ENCODE measurements at places on chromosomes 12 and 14.
A peak's percentile ranks its signal among the peaks of the same experiment; 100 is the strongest.

- DNase-seq = no peak
Observed at GRCh38 chr12:121446750-121447149, 46.8 kb downstream of the RNF34 start.

- no peak for DNase-seq
Observed at GRCh38 chr14:101122237-101123141, 219.0 kb upstream of the RTL1 start.

- DNase-seq = no peak
Observed at GRCh38 chr12:124159655-124160054, 135.2 kb upstream of the RFLNA start.

DNA sequence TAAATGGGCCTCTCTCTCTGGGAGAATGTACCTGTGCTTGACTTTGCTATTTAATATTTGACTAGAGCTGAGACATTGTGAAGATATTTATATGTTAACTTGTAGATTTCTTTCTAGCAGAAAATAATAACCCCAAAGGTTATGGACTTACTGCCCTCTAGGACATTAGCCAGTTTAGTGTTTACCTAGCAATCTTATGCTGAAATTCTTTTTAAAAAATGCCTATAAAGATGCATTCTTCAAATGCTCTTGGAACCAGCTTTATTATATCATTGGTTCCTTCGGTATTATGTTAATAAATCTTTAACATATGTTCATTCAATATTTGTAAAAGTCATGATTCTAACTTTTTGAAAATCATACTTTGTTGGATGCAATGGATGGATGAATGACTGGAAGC is 28.0 kb downstream of the GPR19 start:
- DNase-seq = no peak

DNA sequence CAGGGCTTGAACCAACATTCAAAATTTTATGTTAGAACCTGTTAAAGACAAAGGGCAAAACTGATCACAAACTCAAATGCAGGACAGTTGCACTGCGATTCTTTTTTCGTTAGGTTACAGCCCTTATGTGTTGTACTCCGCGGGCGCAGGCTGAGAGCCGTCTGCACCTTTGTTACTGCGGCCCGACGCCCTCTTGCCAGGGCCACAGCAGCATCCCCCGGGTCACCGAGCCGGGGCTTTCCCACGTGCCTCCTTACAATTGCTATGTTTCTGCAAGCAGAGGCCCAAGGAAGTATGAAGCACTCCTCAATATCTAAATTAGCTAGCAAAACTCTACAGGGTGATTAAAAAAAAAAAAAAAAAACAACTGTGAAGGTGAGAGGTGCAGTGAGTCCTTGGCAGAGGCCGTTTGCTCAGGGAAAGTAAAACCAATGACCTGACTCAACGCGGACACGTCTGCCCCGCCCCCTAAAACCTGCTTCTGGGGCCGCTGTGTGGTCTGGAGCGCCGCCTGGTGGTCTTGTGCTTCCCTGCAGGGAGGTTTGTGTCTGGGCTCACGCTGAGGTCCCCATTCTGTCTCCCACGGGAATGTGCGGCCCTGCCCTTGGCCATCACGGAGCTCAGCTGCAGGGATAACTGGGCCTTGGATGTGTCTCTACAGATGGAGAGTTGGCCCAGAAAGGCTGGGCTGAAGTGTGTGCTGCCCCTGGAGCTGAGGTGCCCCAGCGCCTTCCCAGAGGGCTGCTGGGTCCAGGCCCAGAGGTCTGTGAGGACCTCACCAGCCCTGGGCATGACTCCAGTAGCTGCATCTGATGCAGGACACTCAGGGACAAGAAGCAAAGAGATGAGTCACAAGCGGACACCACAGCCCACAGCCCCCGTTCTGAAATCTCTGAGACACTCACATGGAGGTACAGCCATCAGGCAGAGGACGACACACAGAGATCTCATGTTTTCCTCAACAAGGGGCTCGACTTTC is 418.5 kb downstream of the TMEM121 start:
- peak; percentile 46 for DNase-seq

Measured in left ventricle myocardium inferior (tissue), 1 donor.